Activated CD8-positive, alpha-beta memory T cell treated with anti-CD3 and anti-CD28 coated beads, Interleukin-2, amount 10 ng/mL, durations not matched to agents 7 days and 5 days (primary cell): ENCODE measurements at places on chromosomes 16 and 17. TPM values are rescaled to one million over a fixed set of nuclear protein-coding genes. Genes with fewer than 3 reads are reported as not detected.

GRCh38 chr17:59505610-59506276 lies 59.7 kb upstream of the DHX40 start:
- DNase-seq = no peak

- no peak for DNase-seq
Measured at GRCh38 chr17:4474093-4474492, 24.6 kb upstream of the SPNS2 start.

DNA sequence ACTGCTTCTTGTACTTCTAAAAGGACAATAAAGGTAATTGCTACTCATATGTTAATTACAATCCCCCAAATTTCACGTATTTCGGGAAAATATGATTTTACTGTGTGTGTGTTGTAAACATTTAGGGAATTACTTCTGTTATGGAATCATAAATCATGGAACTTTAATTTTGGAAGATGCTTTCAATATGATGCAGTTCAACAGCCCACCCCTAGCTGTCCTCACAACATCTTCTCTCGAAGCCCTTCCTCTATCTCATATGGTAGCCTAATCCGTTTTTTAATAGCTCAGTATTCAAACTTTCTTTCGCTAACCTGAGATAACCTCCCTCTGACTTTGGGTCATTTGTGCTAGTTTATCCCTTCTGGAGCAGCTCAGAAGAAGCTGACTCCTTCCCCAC lies 78.4 kb downstream of the ANKFN1 start:
- DNase-seq = no peak

DNA sequence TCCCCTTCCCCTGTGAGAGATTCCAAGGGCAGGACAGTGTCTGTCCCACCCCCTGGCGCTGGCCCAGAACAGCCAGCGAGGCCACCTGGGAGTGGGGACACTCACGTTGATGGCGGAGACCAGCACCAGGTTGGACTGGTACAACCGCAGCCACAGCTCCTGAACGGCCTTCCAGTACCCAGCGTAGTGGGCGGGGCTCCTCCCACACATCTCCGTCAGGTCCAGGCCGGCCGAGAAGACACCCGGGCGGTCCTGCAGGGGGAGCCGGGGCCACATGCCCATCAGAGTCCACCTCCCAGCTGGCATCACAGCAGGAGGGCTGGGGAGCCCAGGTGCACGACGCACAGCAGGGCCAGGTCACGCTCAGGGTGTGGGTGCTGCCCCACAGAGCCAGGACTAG lies 7.1 kb downstream of the ECI1 start:
- no peak for DNase-seq

- no peak for DNase-seq
Measured at GRCh38 chr16:78291604-78292003, 192.2 kb downstream of the WWOX start.

- DNase-seq = no peak
Measured at GRCh38 chr16:5015351-5015750, 18.4 kb downstream of the NAGPA start.

- DNase-seq = no peak
Measured at GRCh38 chr17:39719563-39720355, 10.6 kb downstream of the MIEN1 start.

DNA sequence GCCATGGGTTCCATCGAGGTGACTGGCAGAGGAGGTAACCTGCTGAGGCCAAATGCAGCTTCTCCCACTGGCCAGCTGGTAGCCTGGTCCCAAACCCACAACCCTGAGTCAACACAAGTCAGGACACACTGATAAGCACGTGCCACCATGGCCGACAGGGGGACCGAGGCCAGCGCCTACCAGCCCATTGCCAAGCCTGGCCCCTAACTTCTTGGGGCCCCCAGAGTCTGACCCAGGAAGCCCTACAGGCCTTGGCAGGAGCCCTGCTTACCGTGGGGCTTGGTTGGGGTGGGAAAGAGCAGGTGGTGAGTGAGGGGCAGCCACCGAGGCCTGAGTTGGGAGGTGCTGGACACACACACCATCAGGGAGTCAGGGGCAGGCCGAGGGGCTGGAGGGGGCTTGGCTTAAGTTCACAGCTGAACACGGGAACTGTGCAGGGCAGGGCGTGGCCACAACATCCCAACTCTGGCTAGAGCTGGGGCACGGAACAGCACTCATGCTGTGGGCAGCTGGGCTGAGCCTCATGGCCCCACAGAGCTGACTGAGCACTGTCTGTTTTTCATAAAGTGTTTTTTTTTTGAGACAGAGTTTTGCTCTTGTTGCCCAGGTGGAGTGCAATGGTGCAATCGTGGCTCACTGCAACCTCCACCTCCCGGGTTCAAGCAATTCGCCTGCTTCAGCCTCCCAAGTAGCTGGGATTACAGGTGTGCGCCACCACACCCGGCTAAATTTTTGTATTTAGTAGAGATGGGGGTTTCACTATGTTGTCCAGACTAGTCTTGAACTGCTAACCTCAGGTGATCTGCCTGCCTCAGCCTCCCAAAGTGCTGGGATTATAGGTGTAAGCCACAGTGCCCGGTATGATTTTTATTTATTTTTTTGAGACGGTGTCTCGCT lies 5.5 kb downstream of the MRPL28 start:
- peak; percentile 39 for DNase-seq

DNA sequence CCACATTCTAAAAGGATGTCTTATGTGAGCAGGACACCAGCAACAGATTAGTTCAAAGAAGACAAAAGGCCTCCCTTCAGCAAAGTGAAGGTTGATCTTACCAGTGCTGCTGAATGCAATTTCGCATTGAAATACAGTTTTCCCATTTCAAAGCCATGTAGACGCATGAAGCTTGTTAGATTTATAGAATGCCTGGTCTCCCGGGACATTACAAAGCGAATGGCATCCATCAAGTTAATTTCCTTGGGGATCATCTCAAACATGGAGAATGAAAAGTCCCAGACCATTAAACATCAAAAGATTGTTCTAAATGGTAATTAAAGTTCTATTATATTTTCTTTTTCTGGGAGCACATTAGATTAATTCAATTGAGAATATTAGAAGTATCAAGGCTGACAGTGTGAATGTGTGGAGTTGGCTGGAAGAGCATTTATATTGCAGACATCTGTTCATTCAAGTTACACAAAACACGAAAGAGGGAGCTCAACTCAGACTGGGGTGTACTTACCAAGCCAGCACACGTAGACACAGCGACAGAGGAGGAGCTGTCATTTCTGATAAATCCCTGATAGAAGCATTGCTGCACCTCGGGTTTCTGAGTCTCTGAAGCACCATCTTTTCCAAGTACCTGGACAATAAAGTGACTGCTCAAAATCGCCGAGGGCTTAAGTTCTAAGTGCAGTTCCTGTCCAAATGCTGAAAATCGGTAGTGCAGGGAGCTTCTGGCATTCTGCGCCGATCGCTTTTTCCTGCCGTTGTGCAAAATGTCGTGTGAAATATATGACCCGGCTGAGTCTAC lies 3.8 kb downstream of the ADAMTS18 start:
- DNase-seq = no peak

- no peak for DNase-seq
Measured at GRCh38 chr17:44604768-44605485, 47.6 kb downstream of the FZD2 start.

DNA sequence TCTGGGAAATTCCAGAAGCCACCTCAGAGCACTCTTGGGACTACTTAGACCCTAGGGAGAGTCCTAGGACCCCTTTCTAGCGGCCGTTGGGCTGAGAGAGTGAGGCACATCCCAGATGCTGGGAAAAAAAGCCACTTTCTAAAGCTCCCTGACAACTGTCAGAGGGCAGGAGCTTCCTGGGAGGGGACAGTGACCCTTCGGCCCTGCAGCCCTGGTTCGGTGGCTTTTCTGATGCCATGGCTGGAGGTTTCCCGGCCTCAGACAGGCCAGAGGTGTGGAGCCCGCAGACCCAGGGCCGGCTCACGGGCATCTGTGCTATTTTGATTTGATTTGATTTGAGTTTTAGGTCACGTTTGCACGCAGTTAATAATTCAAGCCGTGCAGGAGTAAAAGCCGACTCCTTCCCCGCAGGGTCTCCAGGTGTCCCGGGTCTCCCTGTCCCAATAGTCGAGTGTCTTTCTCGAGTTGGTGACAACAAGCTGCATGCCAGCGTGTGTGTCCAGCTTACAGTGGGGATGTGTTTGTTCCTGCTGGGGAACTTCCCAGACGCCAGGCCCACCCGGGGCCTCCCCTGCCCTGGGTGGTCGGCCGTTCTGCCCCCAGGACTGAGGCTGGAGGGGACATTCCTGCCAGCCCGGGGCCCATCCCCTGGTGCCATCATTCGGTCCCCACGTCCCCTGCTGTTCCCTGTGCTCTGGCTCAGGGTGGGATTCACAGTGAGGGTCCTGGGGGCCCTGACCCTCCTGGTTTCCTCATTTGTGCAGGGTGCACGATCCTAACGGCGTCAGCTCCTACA lies 1.0 kb upstream of the CBFA2T3 start:
- DNase-seq = no peak

CLEC3A gene
- not detected for total RNA-seq

HCRT gene
- not detected for total RNA-seq

LITAF gene
- total RNA-seq = 91.4 TPM

G6PC1 gene
- total RNA-seq = not detected

STX1B gene
- total RNA-seq = 3.5 TPM
